Left forelimb (tissue), 1 donor: ENCODE measurements at places on chromosomes 16 and 17.
A peak's percentile ranks its signal among the peaks of the same experiment; 100 is the strongest.

GRCh38 chr17:28151001-28151400 lies 108.5 kb downstream of the NLK start:
- no peak for DNase-seq

DNA sequence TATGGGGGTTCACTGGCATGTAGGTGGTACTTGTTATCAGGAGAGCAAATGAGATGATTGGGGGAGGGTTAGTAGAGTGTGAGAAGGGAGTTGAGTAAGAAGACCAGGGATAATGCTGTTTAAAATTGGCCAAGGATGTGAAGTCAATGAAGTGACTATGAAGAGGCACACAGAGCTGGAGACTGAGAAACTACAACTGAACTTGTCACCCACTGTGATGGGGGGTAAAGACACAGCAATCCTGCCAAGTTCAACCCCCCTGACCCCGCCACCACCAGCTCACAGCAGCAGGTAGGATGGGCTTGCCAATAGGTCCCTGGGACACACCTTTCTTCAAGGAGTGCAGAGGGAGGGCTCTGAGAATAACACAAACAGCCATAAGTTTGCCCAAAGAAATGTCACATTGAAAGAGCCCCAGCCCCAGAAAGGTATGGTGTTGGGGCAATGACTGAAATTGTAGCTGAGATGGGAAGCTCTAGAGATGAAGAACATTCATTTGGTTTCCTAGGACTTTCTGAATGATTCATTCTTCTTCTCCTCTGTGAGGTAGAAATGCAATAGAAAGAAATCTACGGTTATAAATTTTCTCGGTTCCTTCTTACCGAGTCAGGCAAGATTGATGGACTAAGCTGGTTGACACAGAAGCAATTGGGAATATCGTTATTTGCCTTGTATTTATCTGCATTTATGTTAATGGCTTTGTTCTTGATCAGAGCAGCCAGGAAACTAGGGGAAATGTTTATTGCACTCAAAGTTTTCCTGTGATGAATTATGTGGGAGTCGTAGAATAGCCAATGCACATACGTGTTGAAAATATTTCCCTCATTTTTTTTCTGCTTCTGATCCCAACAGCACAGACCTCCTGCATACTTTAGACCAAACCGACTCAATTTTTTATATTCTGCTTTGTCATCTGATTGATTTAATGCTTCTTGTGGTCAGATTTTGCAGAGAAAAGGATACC lies 595.2 kb upstream of the CDH11 start:
- no peak for DNase-seq

DNA sequence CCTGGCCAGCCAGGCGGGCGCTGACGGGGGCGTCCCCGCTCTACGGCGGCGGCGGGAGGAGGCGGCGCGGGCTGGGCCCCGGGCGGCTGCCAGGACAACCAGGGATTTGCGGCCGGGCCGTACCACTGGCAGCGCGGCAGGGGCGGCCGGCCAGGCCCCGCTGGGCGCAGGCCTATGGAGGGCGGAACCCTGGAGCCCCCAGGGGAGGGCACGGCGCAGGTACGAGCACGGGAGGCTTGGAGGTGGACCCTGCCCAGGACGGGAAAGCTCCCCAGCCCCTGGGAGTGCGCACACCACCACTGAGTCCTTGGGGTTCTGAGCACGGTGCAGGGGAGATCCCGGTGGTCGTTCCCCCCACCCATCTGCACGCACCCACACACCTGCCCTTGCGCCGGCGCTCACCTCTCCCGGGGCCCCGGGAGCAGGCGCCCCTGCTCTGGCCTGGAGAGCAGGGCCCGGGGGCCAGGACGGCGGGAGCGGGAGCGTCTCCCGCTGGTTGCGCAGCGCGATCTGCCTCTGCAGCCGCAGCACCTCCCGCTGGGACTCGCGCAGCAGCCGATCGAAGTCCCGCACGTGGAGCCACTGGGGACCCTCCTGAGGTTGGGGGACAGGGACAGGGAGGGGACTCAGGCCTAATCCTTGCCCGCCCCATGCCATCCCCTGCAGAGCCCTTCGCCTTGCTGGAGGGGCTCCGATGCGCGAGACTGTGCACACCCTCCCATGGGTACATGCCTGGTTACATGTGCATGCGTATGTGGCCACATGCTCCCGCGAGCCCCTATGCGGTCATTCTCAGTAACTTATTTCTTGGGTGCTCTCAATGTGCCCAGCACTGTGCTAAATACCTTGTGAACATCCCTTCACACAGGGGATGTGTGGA lies 3.9 kb downstream of the TSPOAP1 start:
- no peak for DNase-seq

GRCh38 chr16:24070851-24071250 lies 185.3 kb upstream of the CACNG3 start:
- DNase-seq: no peak

- peak; percentile 82 for DNase-seq
Measured at GRCh38 chr17:31095236-31096105, 694 bp downstream of the NF1 start.

GRCh38 chr16:56196381-56196780 lies 5.1 kb downstream of the GNAO1 start:
- no peak for DNase-seq

GRCh38 chr16:89798832-89799370 lies 17.5 kb downstream of the FANCA start:
- DNase-seq: no peak

DNA sequence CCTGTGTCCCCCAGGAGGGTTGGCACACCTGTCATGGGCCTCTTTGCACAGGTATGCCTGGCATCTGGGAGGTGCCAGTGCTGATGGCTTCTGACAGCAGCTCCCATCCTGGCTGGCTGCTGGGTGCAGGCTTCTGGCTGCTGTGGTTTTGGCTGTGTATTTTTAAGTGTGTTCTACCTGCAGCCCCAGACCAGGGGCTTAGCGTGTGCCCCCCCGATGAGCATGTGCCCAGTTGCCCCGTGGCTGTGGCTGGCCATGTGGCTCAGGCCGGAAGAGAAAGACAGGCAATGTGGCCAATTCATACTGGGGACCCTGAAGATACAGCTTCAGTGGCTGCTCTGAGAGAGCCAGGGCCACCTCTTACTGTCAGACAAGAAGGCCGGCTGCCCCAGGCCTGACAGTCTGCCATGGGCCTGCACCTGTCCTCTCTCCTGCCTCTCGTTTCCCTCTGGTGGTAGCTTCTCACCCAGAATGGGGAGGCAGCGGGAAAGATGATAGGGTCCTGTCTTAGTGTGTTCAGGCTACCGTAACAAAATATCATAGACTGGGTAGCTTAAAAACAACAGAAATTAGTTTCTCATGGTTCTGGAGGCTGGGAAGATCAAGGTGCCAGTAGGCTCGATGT lies 37.6 kb upstream of the LGALS9 start:
- DNase-seq: no peak

DNA sequence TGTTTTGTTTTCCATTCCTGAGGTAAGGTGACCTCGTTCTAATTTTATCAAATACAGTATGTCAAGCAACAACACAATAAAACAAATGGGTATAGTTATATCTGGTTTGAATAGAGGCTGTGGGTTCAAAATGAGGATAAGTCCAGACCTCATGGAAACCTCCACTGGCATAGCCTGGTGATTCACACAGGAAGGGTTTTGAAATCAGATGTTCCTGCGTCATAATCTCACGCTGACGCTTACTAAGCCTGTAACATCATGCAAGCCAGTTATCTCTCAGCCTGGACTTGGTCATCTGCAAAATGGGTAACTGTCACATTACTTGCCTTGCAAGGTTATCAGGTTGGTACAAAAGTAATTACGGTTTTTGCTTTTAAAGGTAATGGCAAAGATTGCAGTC lies 1056.3 kb upstream of the EEF2KMT start:
- DNase-seq: no peak

GRCh38 chr17:57565176-57565575 lies 179.9 kb downstream of the CCDC182 start:
- DNase-seq: no peak

GRCh38 chr17:76715496-76715830 lies 4.7 kb upstream of the MXRA7 start:
- DNase-seq: no peak

GRCh38 chr17:63286254-63286653 lies 159.9 kb downstream of the CYB561 start:
- no peak for DNase-seq

DNA sequence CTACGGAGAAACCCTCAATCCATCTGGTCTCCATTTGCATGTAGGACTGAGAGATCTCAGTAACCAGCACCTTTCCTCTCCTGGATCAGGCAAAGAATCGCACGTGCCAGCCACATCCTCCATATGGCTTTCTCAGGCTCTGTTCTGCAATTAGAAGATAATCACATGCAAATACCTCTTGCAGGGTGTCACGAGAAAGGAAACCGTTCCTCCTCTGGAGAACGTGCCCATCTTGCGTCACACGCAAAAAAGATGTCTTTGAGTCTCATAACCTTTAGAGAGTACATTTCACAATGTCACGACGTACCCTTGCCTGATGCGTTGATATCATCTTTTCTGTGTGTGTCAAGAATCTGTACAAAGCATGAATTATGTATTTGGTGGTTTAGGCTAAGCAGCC lies 36.2 kb upstream of the DNAH17 start:
- no peak for DNase-seq

DNA sequence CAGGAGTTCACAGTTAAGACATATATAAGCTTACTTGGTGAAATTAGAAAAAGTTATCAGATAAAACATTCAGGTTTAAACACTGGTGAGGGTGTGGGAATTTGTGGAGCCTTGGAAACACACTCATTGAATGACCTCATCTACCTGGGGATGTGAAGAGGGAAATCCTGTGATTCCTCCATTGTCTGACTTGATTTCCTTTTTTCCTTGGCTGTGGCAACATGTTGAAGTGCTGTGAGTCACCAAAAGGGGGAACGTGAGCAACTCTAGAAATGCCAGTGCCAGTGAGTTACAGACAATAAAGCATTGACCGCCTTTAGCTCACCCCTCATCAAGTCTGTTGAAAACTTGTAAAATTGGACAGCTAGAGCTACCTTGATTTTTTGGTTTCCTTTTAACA lies 1.8 kb downstream of the HMOX2 start:
- no peak for DNase-seq

DNA sequence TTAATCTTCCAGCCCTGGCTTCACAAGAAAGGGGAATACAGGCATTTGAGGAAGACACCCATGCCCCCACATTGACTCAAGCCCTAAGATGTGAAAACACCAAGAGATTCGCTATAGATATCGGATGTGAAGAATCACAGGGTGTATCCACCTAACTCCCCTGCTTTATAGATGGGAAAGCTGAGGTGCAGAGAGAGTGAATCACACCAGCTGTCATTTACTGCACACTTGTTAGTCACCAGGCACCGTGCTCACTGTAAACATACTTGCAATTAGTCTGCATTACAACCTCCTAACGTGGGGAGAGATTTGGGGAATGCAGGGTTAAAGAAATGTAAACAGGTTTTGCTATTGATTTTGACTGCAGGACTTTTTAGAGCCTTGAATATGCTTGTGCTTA lies 325.5 kb downstream of the C16orf95 start:
- DNase-seq: no peak

GRCh38 chr17:58272367-58273280 lies 8.1 kb downstream of the MPO start:
- no peak for DNase-seq

- peak; percentile 69 for DNase-seq
Measured at GRCh38 chr17:49987681-49988441, 7.2 kb downstream of the DLX3 start.

GRCh38 chr16:57539072-57539796 lies 2.9 kb upstream of the CCDC102A start:
- no peak for DNase-seq

DNA sequence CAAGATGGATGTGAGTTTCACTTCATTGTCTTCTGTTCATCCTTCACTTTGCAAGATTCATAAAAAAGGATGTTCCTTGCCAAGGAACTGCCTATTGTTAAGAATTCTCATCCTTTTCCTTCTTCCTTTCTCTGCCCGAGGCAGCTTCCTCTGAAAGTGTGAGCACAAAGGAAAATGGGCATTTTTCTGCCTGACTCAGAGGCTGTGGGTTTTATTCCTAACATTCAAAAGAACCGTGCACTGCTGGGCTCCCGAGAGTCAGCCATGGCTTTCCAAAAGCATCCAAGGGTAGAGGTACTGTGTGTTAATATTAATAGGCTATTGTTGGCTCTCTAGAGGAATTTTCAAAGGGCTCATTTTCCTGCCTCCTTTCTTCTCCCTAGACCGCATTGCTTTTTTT lies 289.4 kb downstream of the ABCC12 start:
- DNase-seq: no peak

DNA sequence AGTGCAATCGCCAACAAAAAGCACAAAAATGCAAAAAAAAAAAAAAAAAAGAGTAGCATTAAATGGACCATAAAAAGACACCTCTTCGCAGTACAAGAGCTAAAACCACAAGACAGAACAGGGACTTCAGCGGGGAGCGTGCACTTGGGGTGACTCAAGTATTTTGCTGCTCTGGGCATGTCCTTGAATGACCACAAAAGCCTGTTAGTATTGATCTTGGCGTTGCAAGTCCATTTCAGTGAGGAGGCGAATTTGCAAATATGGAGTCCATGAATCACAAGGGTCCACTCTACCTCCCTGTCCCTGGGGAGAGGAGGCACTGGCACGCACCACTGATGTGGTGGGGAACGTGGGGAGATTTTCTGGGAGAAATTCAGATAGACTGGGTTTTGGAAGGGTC lies 78.9 kb downstream of the CNGB1 start:
- no peak for DNase-seq

DNA sequence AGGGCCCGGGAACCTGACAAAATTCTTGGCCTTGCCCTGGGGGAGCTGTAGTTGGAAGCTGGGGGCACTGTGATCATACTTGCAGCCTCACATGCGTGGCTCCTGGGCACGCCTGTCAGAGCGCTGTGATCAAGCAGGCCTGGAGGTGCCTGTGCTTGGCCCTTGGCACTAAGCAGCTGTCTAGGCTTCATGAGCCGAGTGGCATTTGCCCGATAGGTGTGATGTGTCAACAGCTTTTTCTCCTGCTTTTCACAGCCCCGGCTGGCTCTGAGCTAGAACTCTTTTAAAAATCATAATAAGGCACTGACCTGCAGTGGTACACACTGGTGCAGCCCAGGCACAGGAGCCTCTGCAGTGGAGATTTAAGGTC lies 113.8 kb downstream of the SOCS1 start:
- no peak for DNase-seq

DNA sequence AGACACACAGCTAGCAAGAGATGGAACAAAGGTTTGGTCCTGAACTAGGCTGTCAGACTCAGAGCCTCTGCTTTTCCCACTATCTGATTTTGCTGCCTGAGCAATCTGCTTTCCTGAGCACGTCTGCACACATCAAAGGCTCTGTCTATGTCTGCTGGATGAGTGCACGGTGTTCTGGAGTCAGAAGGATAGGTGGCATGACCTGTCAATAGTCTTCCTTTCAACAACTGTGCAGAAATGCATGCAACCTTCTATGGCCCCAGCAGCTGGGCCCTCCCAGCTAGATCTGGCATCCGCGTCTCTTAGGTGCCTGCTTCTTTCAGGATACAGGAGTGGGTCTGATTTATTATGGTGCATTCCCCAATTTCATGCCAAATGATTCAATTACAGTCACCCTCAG lies 138.3 kb downstream of the UTP18 start:
- DNase-seq: no peak
